ENCODE measurements at places on chromosomes 16 and 17.

GRCh38 chr17:49986396-49987289 lies 8.4 kb downstream of the DLX3 start:
- DNase-seq, result no peak

GRCh38 chr16:64498363-64498762 lies 623.5 kb downstream of the CDH11 start:
- no peak for DNase-seq

GRCh38 chr16:8916541-8917225 lies 34.5 kb downstream of the LITAFD start:
- DNase-seq, result no peak

- no peak for DNase-seq
Measured at GRCh38 chr16:5001986-5002385, 31.7 kb downstream of the NAGPA start.

DNA sequence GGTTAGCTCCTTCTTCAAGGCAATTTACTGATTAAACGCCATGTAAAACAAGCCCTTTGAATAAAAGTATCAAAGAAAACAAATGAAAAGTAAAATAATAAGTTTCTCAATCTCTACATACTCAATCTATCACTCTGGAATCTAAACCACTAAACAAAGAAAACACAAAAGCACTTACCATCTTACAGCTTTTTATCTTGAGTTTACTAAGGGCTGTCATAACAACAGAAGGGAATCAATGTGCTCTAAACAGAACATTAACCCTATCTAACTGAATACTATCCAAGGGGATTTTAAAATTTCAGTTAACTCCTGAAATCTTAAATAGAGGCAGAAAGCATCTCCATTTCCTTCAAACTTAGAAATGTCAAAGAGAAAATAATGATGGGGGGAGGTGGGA lies 3.4 kb downstream of the SKA2 start:
- no peak for DNase-seq

DNA sequence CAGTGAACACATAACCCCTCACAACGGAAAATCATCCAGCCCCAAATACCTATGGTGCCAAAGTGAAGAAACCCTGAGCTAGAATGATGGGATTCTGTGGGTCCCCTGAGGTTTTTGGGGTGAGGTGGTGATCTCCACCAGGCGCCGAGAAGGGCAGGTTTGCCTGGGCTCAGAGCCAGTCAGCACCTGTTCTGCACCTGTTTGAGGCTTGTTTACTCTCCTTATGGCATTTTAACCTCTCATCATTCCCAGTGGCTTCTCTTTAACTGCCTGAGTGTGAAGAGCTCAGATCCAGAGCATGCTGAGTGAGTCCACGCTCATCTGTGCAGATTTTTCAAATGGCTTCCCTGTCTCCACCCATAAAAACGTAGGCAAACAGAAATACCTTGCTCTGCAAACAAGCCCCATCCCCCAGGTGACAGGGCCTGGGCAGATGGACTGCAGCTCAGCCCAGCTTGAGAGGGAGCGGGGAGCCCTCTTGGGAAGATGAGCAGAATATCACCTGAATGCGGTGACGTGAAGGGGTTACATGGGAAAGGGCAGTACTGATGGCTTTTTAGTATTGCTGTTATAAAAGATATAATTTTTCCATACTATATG lies 40.1 kb upstream of the CLEC19A start:
- no peak for DNase-seq

DNA sequence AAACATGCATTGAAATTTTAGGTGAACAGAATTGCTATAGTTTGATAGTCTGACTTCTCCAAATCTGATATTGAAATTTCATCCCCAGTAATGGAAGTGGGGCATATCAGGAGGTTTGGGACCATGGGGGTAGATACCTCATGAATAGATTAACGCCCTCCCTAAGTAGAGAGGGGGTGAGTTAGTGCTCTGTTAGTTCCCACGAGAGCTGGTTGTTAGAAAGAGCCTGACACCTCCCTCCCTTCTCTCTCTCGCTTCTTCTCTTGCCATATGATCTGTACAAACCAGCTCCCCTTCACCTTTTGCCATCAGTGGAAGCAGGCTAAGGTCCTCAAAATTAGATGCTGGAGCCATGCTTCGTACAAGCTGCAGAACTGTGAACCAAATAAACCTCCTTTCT lies 78.8 kb downstream of the BRIP1 start:
- no peak for DNase-seq

DNA sequence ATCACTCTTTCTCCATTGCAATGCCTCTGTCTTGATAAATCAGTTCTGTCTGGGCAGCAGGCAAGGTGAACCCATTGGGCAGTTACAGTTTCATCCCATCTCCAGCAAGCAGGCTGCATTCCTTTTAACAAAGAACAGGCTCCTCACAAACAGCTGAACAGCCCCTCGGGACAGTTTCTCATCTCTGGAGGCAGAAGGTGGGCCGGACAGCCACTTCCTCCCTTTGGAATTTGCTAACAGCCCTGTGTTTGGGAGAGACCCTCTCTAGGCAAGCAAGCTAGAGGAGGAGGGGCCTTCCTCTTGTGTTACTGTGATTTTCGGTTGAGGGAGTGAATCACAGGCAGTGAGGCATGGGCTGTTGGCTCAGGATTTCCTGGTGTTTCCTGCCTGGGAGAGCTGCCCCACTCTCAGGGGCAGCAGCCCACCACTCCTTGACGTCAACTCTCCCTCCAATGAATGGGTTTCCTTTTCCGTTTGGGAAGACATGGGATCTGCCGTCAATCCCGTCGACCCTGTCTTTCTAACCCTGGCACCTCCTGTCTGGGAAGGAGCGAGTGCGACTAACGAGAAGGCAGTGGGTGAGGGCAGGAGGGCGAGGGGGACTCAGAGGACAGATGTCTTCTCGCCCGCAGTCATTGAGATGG lies 3.7 kb upstream of the PGS1 start:
- no peak for DNase-seq

DNA sequence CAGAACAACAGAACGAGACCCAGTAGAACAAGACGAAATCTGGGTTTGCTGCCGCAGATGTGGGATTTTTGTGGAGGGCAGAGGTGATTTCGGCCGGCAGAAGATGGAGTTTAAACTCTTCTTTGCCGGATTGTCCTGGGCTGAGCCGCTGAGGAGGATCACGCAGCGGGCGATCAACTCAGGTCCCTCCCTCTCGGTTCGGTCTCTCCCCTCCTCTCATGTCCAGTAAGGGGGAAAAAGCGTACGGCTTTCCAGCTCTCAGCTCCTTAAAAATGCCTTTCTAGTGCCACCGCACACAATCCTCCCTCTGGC lies 2.5 kb downstream of the PHF12 start:
- no peak for DNase-seq

DNA sequence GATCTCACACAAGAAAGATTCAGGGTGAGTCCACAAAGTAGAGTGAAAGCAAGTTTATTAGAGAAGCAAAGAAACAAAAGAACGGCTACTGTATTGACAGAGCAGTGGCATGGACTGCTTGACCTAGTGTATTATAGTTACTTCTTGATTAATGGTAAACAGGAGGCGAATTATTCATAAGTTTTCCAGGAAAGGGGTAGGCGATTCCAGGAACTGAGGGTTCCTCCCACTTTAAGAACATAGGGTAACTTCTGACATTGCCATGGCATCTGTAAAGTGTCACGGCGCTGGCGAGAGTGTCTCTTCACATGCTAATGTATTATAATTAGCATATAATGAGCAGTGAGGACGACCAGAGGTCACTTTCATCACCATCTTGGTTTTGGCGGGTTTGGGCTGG lies 93.2 kb downstream of the CACNG3 start:
- no peak for DNase-seq

DNA sequence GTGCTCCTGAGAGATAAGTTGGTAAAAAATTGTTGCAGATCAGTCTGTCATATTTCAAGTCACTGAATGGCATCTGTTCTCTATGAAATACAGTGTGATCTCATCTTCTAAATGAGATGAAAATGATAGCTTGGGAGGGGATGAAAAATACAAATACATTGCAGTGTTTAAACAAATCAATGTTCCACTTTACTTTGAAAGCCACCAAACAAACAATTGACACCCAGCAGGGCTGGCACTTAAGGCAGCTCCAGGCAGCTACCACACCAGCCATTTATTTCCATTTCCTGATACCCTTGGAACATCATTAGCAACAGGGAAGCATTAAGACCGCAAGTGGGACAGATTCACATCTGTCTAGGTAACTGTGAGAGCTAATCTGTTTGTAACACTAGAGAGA lies 827.6 kb upstream of the KIF2B start:
- no peak for DNase-seq

All from non-pigmented ciliary epithelial cell (primary cell).